AG10803 (cell line): ENCODE measurements at places on chromosomes 4 and X.

DNA sequence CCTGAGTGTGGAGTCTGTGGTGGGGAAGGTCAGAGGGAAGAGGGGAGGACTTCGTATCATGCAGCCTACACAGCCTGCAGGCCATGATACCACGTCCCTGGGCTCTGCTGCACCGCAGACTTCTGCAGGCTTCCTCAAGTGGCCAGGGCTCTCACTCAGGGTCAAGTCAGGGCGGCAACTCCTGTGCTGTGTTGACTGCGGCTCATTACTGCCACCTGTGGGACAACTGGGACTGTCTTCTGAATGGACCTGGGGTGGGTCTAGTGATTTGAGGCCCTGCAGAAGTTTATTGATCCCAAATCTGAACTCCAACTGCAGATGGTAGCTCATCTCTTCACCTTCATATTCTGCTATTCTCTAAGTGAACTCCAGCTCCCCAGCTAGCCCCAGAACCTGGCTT lies 167.1 kb downstream of the NSUN7 start:
- peak; percentile 22 for DNase-seq

GRCh38 chr4:30543057-30543456 lies 177.1 kb upstream of the PCDH7 start:
- DNase-seq = no peak

DNA sequence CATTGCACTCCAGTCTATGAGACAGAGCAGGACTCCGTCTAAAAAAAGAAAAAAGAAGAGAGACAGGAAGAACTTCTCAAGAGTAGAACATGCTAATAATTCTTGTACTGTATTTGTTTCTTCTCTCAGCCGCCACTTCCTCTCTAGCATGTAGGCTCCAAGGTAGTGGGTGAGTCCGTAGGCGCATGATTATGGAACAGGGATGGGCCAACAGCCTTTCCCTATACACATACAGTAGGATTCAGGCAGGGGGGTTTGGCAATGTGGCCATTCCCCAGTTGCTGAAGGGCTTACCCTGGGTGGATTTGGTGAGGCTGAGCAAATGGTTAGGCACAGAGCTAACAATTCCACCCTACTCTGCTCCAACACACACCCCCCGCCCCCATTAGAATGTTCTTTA lies 35.0 kb upstream of the APLN start:
- no peak for DNase-seq

DNA sequence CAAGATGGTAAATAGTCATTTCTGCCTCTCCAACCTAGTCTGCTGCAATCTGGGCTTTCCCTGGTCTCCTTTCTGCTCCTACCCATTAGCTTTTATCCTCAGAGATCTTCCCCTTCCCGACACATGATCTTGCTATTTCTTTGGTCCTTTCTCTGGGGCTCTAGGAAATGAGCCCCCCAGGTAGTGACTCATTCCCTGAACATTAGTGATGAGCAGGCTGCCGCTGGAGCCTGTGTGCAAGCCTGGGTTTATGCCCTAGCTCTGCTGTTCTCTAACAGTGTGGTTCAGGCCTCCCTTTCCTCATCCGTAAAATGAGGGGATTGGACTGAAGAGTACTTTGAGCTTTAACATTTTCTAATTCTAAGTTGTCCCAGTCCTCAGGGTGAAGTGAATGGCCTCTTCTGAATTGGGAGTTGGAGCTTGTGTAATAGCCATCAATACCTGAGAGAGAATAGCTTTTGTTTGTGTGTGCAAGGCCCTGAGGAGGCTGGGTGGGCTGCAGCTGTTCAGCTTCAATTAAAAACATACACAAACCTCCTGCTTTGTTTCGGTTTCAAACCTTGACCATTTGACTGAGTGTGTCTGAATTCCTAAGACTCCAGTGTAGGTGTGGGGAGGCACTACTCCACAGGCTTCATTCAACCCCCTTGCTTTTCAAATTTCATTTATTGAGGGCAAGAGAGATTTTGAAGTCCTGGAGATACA lies 115.6 kb upstream of the SCML1 start:
- no peak for DNase-seq

DNA sequence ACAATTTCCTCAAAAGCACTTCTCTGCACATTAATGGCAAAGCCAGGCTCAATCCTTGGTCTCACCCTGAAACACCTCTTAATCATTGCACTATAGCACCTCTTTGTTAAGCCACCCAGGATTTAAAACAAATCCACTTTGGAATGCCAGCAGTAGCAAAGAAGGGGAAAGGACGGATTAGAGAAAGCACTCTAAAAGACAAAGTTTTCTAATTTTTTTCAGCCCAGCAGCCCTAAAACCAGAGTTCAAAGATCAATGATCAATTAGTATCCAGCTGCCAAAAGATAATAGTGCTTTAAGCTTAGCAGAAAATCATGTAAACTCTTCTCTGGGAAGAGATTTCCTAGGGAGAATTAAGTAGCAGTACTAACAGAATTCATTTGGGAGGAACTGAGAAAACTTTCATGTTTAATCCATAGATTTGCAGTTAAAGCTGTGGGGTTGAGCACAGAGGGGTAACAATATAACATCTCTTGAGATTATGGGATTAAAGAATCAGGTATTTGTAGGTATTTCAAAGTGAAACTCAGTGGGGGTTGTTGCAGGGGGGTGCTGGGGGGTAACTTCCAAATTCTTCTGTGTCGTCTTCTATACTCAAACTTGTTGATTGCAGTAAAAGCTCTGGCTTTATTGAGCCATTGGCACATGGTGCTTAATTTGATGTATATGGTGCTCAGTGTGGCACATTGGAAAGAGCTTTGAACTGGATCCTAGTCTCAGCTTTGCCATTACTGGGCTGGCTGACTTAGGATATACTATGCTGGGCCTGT lies 61.8 kb downstream of the LRRC66 start:
- no peak for DNase-seq

GRCh38 chr4:23770011-23770410 lies 119.8 kb downstream of the PPARGC1A start:
- peak; percentile 51 for DNase-seq

- no peak for DNase-seq
Observed at GRCh38 chr4:52964561-52965101, 102.5 kb downstream of the RASL11B start.
